Stimulated activated CD4-positive, alpha-beta T cell treated with anti-CD3 and anti-CD28 coated beads, TNF-alpha, amount 100 ng/mL, for 1 hour (primary cell): ENCODE measurements at places on chromosomes 5 and 9.
A peak's percentile ranks its signal among the peaks of the same experiment; 100 is the strongest.

DNA sequence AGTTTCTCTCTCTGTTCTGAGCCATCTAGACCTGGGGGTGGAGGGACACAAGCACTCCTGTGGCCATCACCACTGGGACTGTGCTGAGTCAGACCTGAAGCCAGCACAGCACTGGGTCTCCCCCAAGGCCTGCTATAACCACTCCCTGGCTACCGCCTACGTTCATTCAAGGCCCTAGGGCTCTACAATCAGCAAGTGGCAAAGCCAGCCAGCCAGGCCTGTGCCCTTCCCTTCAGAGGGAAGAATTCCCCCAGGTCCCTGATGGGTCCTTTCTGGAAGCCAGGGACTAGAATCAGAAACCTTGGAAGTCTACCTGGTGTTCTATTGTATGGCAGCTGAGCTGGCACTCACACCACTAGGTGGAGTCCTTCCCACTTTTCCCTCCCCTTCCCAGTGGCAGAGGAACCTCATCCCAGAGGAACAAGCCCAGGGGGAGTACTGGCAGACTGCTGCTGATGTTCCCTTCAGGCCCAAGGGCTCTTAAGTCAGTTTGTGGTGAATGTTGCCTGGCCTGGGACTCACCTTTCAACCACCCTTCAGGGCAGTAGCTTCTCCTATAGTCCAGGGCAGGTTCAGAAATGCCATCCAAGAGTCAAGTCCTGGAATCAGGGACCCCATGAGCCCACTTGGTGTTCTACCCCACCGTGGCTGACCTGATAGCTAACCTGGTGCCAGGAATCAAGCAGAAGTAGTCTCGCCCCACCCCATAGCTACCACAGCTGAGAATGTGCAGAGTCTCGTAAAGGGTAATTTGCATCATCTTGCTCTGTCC is 20.0 kb downstream of the JMY start:
- DNase-seq: no peak

DNA sequence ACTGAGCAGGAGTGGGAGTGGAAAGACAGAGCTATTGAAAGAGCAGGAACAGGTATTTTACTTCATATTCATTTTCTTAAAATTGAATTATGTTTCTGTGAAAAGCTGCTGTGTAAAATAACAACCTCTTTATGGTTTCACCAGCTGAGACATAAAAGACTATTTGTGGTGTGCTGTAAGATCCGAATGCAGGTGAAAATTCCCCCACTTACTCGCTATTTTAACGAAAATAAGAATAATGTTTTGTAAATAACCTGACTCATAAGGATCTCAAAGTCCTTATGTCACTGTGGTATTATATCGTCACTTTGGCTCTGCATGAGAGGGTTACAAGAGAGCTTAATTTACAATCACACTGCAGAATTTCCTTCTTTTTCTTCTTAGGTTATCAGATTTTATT is 65.3 kb upstream of the NFIB start:
- no peak for DNase-seq

DNA sequence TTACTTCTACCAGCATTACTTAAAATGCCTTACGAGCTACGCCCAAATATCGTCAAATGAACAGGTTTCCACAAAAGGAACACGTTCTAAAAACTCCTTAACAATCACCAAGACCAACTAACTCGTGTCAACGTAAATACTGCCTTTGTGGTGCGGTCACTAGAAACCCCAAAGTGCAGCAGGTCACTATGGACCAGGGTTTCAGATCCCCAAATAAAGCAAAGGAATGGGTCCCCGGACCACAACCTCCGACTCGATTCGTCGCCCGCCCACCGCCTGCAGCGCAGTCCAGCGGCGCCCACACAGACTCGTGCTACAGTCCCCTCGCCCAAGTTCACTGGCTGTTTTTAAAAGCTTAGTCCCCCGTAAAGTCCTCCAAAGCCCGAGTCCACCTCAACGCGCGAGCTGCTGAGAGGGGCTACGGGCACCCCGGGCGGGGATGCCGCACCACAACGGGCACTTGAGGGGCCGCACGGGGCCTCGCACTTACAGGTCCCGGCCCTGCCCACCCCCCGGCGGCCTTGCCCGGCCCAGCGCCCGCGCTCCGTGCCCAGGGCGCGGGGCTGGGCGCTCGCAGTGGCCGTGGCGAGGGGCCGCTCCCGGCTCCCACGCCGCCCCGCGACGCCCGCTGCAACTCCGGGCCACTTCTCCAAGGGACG is 1.1 kb downstream of the NFIB start:
- DNase-seq: no peak

DNA sequence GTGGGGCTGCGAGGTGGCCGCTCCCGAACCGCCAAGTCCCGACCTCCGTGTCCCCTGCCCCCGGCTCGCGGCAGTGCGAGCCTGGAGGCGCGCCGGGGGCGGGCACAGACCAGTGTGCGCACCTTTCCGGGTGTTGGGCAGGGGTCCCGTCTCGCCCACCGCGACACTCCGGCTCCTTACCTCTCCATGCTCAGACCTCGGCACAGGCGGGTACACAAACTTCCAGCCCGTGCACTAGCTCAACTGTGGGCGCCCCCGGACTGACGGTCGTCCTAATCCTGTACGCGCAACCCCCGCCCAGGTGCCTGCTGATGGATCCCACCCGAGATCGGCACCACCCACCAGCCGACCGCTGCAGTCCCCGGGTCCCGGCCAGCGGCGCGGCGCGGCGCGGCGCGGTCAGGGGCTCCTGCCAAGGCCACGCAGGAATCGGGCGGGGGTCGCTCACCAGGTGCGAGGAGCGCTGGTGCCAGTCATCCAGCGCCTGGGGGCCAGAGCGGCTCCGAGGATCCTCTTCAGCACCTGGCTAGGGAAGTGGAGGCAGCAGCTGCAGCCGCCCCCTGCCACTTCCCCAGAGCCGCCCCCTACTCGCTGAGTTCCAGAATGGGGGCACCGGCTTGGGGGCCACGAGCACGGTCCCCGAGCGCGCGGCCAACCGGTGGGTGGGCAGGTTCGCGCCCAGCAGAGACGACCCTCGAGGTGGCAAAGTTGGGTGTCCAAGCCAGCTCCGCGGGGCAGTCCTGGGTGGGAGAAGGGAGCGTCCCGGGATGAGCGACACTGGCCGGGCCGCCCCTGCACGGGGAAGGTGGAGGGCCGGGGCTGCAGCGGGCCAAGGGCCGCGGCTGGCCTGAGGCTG is 511 bp downstream of the SEMA5A start:
- DNase-seq: no peak

GRCh38 chr5:159021901-159022556 is 77.7 kb downstream of the EBF1 start:
- no peak for DNase-seq

DNA sequence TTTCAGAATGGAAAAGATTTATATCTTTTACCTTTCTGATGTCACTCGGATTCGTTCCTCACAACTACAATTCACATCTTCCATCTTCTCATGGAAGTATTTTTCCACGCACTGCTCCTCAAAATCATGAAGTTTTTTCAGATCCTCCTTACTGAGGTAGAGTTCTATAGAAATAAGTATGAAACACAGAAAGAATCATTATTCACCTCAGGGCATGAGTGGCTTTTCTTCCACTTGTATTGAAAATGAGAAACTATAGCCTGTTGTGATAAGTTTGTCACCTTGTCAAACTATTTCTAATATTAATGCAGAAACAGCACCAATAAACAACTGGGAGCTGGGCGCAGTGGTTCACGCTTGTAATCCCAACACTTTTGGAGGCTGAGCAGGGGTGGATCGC is 116.0 kb downstream of the TRPM6 start:
- DNase-seq: no peak

DNA sequence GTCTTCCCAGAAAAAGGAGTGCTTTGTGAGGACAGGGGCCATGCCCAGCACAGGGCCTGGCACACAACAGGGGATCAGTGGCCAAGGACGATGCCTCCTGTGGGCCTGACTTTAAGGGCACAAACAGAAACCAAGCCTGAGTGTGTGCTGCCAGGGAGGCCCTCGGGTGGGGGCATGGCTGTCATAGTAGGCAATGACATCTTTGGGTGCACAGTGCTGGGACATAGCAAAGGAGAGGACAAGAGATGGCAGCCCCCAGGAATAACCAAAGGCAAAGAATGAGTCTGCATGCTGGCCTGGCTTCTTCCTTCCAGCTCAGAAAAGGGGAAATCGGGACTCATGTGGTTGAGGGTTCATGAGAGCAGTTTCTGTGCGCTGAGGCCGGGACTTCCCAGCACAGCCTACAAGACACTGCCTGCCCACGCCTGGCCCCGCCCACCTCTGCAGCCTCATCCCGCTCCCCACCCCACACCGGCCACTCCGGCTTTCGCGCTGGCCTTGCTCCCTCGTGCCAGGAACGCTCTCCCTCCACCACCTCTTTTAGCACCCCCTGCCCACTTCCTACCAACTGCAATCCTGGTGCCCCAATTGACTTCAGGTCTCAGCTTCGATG is 13.8 kb upstream of the LHX2 start:
- no peak for DNase-seq

GRCh38 chr5:43773478-43773844 is 170.5 kb downstream of the NNT start:
- DNase-seq: no peak

- peak; percentile 22 for DNase-seq
These were observed 739 bp downstream of the C9orf72 start for GRCh38 chr9:27572566-27572917.

GRCh38 chr9:37030611-37030939 is 3.5 kb downstream of the PAX5 start:
- no peak for DNase-seq

GRCh38 chr9:91424403-91425176 is 958 bp upstream of the NFIL3 start:
- DNase-seq: no peak

GRCh38 chr9:93226819-93227218 is 42.9 kb downstream of the WNK2 start:
- no peak for DNase-seq
